ENCODE measurements at places on chromosomes 13 and 19. TPM values are rescaled to one million over a fixed set of nuclear protein-coding genes. Genes with fewer than 3 reads are reported as not detected.

Gene ZNF728
- not detected for total RNA-seq

Gene P2RY11
- total RNA-seq, result 58.1 TPM

Gene ZNF547
- 2.2 TPM for total RNA-seq

Gene BEST2
- not detected for total RNA-seq

Gene MAB21L1
- not detected for total RNA-seq

Gene CBY2
- total RNA-seq, result not detected

DNA sequence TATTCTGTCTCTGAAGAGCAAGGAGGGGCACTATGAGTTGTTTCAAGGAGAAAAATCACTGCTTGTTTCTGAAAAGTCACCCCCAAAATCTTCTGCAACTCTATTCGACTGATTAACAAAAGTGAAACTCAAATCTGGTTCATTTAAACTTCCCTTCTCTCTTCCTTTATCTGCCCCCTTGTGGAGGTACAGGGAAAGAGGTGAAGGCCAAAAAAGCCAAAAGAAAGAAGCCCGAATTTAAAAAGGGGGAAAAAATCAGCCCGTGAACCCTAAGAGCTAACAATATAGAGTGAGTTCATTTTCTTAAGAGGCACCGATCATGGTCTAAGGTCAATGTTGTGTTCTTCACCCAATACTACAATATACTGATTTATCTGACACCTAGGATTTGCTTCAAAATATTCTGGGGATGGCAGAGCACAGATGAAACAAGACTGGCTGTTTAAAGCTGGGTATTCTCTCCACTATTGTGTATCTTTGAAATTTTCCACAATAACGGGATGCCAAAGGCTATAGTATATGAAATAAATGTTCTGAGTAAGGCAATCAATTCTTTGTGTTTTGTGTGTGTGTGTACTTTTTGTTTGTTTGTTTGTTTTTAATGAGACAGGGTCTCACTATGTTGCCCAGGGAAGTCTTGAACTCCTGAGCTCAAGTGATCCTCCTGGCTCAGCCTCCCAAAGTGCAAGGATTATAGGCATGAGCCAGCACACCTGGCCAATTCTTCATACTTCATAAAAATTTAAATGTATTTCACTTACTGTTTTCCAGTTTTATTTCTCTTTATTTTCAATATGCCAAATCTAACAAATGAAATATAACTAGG is 55.0 kb upstream of the EEF1AKMT1 start:
- DNase-seq, result no peak

- DNase-seq, result no peak
Measured at GRCh38 chr19:38888876-38889275, 10.5 kb downstream of the SIRT2 start.

DNA sequence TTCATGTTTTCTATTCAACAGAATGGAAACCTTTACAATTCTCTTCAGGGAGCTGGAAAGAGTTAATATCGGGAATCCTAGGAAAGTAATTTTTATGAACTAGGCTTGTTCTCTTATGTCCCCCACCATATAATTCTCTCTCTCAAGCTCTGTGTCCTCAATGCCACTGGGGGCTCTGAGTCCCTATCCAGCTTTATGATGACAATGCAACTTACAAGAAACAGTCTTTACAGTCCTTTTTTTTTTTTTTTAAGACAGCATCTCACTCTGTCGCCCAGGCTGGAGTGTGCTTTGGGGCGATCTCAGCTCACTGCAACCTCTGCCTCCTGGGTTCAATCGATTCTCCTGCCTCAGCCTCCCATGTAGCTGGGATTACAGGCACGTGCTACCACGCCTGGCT is 31.2 kb upstream of the TM9SF2 start:
- no peak for DNase-seq

- no peak for DNase-seq
Measured at GRCh38 chr13:112575675-112576074, 12.3 kb downstream of the TUBGCP3 start.

DNA sequence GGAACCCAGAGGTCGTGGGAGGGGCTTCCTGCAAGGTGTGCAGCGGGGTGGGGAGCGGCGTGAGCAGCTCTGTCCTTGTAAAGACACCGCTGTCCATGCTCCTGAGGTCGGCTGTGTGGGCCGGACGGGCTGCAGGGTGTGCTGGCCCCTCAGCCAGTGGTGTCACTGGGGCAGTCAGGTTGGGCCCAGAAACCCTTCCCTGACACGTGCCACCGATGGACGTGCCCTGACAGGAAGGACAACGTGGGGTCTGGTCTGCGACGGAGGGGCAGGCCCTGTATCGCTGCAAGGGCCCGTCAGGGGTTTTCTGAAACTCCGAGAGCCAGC is 4.2 kb upstream of the RPS15 start:
- no peak for DNase-seq

- DNase-seq, result no peak
Measured at GRCh38 chr19:23957660-23958281, 43.1 kb downstream of the ZNF726 start.

GRCh38 chr19:11736696-11737095 is 2.0 kb downstream of the ZNF823 start:
- no peak for DNase-seq

- DNase-seq, result no peak
Measured at GRCh38 chr19:6092329-6093286, 17.7 kb downstream of the RFX2 start.

DNA sequence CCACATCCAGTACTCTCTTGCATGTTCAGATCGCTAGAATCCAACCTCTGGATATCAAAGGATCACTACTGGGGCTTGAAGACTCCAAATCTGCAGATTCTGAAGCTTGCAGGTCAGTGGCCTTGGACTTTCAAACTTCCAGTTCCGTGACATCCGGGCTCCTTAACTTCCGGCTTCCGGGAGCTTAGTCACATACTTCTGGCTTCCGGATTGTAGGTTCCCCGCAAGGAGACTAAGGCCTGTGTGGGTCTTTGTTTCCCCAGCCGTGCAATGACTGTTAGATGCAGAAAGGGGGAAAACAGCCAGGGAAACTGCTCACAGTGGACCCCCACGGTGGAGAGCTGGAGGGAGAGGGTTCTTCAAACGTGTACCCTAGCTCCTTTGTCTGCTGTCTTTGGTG is 41.4 kb downstream of the ZNF333 start:
- no peak for DNase-seq

GRCh38 chr13:50519866-50520265 is 323.6 kb downstream of the DLEU7 start:
- DNase-seq, result no peak

GRCh38 chr13:113806104-113806471 is 47.1 kb downstream of the TMEM255B start:
- no peak for DNase-seq

GRCh38 chr13:95870421-95870820 is 182.8 kb downstream of the UGGT2 start:
- no peak for DNase-seq

- DNase-seq, result no peak
Measured at GRCh38 chr13:111515635-111516034, 195.2 kb downstream of the TEX29 start.

GRCh38 chr19:12866416-12867119 is 14.7 kb downstream of the DNASE2 start:
- DNase-seq, result no peak

- no peak for DNase-seq
Measured at GRCh38 chr19:46387713-46388130, 25.6 kb downstream of the CCDC8 start.

DNA sequence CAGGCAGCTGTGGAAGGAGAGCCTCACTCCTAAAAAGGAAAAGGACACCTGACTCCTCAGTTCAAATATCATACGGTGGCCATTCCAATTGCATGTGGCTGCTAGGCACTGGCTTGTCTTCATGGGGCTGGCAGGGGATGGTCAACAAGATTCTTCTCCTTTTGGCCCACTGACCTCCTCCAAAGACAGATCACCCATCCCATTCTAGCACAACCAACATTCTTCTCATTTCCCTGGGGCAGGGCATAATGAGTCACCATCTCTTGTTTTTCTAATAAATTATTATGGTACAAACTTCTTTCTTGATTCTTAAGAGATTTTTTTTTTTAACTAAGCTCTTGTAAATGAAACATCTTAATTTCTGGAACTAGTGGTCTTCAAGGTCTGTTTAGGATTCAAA is 136.7 kb upstream of the NBEA start:
- no peak for DNase-seq

GRCh38 chr19:5150902-5151741 is 182.2 kb downstream of the KDM4B start:
- no peak for DNase-seq

GRCh38 chr19:36420961-36421748 is 2.7 kb upstream of the ZFP82 start:
- no peak for DNase-seq

DNA sequence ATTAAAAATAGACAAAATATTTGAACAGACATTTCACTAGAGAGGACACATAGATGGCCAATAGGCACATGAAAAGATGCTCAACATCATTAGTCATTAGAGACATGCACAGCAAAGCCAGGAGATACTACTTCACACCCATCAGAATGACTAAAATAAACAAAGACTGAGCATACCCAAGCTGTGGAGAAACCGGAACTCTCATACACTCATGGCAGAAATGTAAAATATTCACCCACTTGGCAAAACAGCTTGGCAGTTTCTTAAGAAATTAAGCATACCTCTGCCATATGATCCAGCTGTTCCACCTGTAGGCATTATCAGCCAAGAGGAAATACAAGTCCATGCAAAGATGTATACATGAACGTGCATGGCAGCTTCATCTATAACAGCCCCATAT is 213.4 kb downstream of the TSHZ3 start:
- no peak for DNase-seq

DNA sequence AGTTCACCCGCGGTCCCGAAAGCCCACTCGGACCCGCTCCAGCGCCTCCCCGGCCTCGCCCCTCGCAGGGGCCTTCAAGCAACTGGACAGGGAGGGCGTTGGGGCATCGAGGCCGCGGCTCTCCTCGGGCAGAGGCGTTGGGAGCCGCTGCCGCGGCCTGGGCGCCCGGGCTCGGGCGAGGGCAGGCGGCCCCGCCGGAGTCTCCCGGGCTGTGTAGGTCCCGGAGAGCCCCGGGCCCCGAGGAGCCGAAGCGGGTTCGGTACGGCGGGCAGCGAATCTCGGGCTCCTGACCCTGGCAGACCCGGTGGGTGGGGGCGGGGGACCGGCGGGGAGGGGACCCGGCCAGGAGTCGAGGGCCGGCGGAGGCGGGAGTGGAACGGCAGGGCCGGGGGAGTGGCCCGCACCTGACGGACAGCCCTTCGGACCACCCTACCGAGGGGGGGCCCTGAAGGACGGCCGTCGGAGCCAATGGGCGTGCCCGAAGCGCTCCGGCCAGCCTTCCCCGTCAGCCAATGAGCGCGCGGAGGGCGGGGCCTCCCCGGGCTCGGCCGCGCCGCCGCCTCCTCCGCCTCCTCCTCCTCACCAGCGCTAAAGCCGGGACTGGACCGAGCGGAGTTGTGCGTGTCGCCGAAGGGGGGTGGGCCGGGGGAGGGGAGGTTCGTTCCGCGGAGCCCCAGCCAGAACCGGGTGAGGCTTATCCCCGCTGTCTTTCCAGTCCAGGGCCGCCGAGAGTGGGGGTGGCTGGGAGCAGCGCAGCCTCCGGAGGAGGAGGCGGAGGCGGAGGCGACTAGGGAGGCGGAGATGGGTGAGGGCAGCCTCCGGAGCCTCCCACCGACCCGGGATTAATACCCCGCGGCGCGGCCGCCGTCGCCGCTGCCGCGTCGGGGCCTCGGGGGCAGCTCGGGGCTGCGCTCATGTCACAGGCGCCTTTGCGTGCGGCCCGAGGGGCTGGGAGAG is at the start of gene ZMYM2:
Gene ZMYM2 (plus strand): TSS at position 573 of the 957 bp plus-strand sequence. CDS start 34,346 bp downstream, outside the sequence.
- peak; percentile 98 for DNase-seq

GRCh38 chr13:73304442-73304841 is 245.6 kb downstream of the KLF5 start:
- no peak for DNase-seq

DNA sequence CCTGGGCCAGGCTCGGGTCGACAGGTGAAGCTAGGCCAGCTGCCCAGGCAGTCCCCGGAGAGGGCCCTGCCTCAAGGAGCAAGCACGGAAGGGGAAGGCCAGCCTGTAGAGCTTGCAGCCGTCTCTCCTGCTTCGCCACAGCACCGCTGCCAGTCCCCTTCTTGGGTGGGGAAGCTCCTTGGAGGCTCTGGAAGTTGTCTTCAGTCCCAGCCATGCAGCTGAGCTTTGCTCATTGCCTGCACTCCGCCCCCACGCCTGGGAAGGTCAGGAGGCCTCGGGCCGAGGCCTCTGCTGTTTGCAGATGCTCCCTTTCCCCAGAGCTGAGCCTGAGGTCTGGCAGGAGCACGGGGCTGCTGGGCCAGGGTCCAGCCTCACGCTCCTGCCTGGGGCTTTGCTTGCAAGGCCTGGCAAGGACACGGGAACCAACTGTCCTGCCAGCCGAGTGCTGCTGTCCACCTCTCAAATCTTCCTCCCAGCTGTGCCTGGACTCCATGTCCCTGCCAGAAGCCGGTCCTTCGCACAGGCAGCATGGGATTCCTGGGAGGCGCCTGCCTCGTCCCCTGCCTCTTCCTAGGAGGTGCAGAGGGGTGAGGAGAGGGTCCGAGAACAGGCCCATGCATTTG is 13.3 kb downstream of the PLEKHF1 start:
- DNase-seq, result no peak

DNA sequence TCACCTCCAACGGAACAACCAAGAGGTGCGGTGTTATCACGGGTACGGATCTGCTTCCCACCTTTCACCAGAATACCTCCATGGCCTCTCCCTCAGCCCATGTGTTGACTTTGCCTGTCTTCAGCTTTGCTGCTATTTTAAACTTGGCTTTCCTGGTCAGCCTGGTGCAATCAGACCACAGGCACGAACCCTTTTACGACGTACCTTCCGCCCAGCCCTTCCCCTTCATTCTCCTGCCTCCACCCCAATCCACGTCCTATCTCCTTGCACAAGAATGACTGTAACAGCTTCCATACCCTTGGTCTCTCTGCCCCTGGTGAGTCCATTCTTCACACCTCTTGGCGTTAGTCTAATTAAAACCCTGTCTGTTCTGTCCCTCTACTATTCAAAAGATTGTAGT is 431.7 kb downstream of the EFNB2 start:
- DNase-seq, result no peak

GRCh38 chr13:63632321-63632720 is 2216.7 kb upstream of the PCDH20 start:
- DNase-seq, result no peak

- no peak for DNase-seq
Measured at GRCh38 chr13:33745370-33746324, 72.3 kb upstream of the RFC3 start.

DNA sequence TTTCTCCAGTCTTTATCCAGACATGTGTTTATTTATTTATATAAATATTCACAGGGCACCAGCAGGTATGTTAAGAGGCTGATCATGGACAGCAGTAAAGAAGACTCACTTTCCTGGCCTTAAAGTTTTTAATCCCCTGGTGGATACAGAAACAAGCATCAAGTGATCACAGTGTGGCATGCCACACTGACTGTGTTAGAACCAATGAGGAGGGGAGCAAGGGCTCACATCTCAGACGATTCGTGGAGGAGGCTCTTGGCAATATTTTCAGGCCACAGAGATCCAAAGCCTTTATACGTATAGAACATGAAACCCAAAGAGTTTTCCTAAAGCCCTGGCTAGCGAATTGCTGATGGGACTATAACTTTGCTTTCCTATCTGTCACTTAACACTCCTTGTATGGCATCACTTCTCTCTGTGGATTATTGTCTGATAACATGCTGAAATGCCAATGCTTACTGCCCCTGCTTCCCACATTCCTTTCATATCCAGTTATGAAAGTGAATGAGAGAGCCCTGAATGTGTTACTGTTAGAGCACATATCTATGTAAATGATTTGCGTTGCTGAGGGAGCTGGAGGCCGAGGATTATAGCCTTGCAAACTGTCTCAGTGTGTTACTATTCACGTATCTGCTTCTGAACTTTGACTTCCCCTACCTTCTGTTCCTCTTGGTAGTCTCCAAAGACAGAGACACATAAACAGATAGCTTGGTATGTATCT is 37.6 kb downstream of the POLR1D start:
- DNase-seq, result no peak

Measured in CD8-positive, alpha-beta memory T cell (primary cell).